ENCODE measurements at places on chromosomes 1 and 21.

GRCh38 chr1:234978397-234979295, 150.0 kb downstream of the TOMM20 start:
- peak; percentile 24 for DNase-seq

- no peak for DNase-seq
These were observed 23.7 kb downstream of the RNF187 start for GRCh38 chr1:228510803-228511413.

- DNase-seq, result no peak
These were observed 106.1 kb downstream of the SEC16B start for GRCh38 chr1:177863796-177864195.

- DNase-seq, result no peak
These were observed 119.0 kb downstream of the GREM2 start for GRCh38 chr1:240492832-240493440.

GRCh38 chr1:78833491-78833890, 173.0 kb downstream of the ADGRL4 start:
- DNase-seq, result no peak

DNA sequence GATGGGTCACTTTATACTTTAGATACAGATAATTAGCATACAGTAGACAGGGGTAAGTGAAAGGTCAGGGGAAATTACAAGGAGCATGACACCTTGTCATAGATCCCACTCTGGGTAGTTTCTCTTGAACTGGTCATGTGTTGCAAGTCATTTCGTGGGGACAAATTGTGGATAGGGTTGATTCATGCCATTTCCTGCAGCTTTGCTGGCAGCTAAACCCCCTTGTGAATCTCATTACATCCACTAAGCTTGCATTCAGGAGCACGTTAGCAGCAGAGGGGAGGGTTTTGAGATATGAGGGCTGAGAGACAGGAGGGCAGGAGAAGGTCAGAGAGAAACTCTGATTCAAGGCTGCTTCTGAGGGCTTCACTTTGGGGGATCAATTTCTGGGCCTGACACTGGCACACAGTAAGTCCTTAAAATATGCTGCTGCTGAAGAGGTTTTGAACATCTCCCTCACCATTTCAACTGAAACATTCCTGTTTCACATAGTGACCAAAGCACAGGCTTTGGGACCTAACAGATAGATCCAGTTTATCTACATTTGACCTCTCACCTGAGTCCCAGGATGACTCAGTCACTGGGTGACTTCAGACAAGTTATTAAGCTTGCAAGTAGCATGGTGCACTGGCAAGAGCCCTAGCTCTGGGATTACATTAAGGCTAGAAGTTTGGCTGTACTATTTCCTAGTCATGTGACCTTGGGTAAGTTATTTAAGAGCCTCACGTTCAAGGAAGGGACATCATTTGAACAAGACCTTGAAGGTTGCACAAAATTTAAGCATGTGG, 206.0 kb upstream of the USP24 start:
- no peak for DNase-seq

DNA sequence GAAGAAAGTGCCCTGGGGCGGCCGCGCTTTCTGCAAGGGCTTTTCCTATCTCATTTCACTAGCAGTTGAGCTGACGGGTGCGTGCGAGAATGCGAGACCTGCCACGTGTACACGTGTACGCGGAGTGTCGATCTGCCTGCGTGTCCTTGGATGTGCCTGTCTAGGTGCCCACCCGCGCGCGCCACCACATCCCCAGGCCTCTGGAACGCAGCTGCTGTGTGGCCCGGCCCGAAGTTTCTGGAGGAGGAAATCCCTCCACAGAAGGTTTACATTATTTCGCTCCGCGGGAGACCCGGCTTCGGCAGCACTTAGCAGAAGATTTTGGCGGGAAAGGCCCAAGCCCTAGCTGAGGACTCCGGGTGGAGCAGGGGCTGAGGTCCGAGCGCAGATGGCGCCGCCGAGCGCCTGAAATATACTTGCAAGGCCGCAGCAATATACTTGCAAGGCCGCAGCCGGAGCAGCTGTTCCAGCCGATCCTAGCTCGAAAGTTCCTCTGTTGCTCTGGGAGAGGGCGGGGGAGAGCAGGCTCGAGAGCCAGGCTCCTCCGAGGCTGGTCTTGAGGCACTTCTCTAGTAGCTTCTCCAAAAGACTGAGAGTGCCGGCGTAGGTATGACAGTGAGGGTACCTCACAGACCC, 3.9 kb downstream of the TBX15 start:
- no peak for DNase-seq

DNA sequence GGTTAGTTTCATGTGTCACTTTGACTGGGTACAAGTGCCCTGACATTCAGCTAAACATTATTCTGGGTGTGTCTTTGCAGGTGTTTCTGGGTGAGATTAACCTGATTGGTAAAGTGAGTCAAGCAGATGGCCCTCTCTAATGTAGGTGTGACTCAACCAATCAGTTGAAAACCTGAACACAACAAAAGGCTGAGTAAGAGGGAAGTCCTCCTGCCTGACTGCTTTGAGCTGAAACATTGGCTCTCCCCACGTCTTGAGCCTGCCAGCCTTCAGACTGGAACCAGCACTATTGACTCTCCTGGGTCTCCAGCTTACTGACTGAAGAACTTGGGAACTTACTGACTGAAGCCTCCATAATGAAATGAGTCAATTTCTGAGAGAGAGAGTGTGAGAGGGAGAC, 70.0 kb upstream of the C21orf91 start:
- no peak for DNase-seq

GRCh38 chr1:14732728-14733047, 134.2 kb downstream of the KAZN start:
- DNase-seq, result no peak

- DNase-seq, result no peak
These were observed 58.9 kb downstream of the ST3GAL3 start for GRCh38 chr1:43766086-43766784.

DNA sequence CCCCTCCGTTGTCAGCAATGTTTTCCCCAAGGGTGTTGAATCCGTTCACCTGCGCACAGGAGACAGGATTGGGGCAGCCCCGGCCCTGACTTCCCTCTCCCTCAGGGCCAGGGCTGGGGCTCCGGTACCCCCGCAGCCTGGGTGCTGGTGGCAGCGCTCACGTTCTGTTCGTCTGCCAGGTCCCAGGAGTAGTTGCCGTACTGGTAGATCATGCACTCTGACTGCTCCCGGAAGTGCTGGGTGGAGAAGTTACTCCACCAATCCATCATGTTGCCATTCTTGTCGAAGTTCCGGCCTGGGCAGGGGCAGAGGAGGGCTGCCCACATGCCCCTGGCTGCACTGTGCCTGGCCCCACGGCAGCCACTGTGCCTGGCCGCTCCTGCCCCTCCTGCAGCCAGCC, 6.1 kb downstream of the PRXL2B start:
- no peak for DNase-seq

DNA sequence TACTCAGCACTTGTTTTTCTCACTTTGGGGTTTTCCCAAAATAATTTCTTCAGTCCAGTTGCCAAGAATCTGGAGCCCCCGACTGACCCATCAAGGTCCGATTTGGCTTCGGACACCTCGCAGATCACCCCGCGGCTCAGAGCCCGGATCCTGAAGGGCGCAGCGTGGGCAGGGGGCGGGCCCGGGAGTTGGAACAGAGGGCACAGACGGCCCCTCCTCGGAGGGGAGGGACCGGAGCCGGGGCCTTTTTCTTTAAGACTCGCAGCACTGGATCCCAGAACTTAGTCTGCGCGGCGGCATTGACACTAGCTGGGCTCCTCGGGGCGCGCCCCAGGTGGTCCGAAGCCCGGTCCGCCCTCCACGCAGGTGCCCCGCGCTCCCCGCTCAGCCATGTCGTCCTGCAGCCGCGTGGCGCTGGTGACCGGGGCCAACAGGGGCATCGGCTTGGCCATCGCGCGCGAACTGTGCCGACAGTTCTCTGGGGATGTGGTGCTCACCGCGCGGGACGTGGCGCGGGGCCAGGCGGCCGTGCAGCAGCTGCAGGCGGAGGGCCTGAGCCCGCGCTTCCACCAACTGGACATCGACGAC, at the start of gene CBR3:
CBR3 (plus strand) TSS at position 277 of the 588 bp plus-strand sequence; CDS start at position 391, 114 bp downstream.
- no peak for DNase-seq

- peak; percentile 53 for DNase-seq
These were observed 79.2 kb downstream of the TMEM53 start for GRCh38 chr1:44594871-44595735.

DNA sequence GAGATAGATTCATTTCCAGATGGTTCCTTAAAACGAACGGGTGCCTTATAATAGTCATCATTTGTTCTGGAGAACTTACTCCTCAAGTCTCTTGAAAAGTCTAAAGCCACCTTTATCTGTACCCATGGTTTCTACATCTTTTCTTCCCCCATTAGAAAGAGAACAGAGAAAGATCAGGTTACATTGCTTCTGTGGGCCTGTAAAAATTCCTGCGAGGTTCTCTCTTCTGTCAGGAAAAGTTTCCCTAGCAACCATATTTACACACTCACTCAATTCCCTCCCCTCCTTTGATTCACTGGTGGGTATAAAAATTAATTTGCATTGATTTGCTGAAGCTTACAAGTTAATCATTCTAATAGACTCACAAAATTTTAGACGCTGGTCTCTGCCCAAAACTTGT, 6.7 kb downstream of the PHC2 start:
- no peak for DNase-seq

DNA sequence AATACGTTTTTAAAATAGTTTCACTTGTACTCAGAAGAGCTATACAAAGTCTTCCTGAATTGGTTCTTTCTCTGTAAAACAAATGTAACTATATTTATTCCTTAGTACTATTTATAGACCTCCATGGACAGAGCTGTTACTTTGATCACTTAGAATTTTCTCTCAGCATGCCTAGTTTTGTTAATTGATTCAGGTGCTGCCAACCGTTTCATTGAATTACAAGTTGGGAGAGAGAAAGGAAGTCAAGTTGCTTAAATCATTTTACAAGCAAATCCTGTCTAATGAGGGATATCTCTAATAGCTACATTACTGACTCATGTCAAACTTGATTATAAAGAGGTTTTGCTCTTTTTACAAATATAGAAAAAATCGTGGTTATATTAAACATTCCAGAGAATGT, 241.0 kb downstream of the FMN2 start:
- DNase-seq, result no peak

DNA sequence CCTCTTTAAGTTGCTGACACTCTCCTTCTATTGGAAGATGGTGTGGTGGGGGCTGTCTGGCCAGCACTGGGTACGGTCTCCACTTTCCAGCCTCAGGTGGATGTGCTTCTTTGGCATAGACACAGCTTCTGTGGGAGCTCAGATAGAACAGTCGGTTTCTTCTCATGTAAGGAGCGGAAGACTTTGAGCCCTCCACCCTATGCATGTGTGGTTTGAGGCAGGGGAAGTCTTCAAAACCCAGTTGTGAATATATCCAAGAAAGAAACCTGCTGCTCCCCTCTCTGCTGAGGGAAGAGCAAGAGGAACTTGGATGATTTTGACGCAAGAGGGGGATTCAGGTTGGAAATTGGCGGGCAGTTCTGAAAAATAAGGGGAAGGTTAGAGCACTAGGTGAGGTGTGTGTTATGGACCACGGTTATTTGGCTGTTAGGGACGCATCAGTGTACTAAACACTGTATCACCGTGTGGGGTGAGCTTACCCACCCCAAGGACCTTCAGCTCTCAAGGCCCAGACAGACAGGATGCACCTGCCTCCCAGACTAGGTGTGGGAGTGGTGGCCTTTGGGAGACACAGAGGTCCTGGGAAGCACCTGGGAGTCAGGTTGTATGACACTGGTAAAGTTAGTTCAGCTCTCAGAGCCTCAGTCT, 36.2 kb downstream of the IL6R start:
- no peak for DNase-seq

DNA sequence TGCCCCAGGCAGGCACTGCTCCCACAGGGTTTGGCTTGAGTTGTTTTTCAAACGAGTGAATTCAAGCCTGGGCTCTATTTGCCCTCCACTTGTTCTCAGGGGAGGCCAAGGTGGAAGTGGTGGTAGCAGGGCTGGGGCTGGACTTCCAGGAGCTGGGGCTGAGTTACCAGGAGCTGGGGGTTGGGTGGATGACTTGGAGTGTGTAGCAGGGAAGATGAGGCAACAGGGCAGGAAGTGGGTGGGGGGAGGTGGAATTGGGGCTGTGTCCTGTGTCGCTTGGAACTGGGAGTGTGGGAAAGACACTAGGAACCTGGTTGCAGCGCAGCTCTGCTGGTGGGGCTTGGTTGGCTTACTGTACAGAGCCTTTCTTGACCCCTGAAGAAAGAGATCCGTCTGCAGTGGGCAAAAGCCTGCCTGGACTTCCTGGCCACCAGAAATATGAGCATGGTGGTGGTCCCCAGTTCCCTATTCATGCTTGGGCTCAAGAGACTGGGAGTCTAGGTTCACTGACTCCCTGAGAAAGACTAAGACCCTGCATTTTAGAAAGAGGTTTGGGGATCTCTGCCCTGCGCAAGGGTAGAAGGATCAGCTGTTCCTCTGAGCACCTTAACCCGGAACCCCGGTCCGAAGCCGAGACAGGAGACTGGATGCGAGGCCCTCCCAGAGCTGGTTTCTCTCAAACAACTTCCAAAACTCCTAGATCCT, 3.1 kb downstream of the TFAP2E start:
- DNase-seq, result no peak

DNA sequence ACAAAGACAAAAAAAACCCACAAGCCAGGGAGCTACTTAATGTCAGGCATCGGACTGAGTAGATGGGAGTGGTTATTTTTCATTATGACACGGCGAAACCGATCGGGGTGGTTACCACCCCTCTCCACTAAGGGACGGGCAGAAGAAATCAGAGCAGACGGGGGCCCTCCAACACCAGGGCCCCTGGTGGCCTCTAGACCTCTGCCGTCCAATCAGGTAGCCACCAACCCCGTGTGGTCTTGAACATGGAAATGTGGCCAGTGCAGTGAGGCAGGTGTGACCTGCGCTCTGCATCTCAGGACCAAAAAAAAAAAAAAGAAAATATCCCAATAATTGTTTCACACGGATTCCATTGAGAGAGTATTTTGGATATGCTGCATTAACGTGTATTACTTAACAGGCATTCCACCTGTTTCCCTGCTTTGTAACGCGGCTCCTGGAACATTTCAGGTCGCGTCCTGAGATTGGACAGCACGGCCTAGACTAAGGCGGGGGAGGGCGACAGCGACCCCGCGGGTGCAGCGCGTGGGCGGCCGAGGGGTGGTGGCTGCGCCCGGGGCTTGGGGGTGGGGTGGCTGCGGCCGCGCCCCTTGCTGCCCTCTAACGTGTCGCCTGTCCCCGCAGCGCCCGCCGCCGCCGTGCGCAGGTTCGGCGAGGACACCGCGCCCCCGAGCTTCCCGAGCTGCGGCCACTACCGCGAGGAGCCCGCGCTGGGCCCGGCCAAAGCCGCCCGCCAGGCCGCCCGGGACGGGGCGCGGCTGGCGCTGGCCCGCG, 48.3 kb downstream of the SIM2 start:
- DNase-seq, result no peak

DNA sequence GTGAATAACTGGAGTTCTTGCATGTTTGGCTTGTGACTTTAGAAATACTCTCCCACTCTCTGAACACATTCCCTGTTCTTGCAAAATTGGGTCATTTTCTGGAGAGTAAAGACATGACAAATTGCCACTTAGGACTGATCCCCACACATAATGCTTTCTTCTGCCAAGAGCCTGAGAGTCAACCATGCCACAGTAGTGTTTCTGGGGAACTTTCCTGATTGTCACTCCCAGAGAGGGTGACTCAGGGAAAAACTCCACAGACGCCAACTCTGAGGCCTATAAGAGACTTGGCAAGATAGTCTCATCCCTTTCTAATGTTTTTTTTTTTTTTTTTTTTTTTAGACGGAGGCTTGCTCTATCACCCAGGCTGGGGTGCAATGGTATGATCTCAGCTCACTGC, 157.8 kb downstream of the ATG4C start:
- DNase-seq, result no peak

Data from stimulated activated CD4-positive, alpha-beta T cell treated with anti-CD3 and anti-CD28 coated beads, TNF-alpha, amount 100 ng/mL, for 4 hours (primary cell).